ENCODE measurements at places on chromosomes 2 and 18.

DNA sequence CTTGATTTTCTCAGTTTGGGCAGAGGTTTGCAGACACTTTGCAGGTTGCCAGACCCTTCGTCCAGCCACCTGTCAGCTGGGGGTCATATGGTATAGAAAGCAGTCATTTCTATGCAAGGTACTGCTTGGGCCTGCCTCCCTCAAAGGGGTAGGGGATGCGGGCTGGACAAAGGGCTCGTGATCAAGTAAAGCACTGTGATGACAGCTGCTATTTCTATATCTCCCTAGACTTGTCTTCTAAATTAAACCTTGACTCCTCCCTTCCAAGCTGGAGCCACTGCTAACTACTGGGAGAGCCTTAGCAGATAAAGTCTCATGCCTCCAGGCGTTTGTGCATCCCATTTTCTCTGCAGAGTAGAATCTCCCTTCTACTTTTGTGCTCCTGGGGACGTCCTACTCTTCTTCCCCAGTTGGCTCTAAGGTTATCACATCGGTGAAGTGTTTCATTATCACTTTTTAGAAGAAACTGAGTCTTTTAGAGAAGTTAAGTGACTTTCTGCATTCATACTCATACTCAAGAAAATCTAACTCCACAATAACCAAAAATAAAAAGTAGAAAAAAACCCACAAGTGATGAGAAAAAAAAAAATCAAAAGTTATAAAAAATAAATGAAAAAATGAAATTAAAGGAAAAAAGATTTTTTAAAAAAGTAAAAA, 710 bp upstream of the XRCC5 start:
- no peak for DNase-seq

DNA sequence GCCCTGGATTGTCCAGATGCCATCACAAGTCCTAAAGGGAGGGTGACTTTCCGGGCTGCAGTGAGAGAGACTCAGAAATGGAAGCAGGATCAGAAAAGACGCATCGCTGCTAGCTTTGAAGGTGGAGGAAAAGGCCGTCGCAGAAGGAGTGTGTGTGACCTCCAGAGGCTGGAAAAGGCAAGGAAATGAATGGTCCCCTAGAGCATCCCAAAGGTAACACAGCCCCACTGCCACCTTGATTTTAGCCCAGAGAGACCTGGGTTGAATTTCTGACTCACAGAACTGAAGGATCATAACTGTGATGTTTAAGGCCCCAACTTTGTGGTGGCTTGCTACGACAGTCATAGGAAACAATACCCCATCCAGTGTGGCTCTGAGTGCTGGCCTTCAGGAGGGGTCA, 8.6 kb upstream of the NCK2 start:
- DNase-seq, result no peak

GRCh38 chr2:216139884-216140283, 30.7 kb downstream of the XRCC5 start:
- DNase-seq, result no peak

- peak; percentile 34 for DNase-seq
Observed at GRCh38 chr2:233979748-233980147, 62.6 kb downstream of the TRPM8 start.

- DNase-seq, result no peak
Observed at GRCh38 chr2:69545477-69545932, 98.0 kb downstream of the AAK1 start.

DNA sequence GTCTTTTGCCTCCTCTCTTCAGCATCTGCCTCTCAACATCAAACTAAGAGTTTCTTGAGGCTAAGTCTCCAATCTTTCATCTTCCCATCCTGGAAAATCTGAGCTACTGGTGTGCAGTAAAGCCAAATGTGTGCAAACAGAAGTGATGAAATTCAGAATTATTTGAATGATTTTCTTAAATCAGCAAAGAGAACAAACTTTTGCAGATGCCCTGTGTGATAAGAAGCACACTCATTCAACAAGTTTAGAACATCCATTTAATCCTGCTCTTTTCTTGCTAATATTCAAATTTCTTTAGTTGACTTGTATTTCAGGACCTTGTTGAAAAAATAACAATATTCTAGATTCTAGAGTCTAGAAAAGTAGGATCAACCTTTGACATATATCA, 1374.9 kb upstream of the CELF4 start:
- DNase-seq, result no peak

- DNase-seq, result no peak
Observed at GRCh38 chr2:10305254-10305635, 2.5 kb downstream of the HPCAL1 start.

GRCh38 chr2:62181843-62182242, 14.1 kb upstream of the B3GNT2 start:
- DNase-seq, result no peak

DNA sequence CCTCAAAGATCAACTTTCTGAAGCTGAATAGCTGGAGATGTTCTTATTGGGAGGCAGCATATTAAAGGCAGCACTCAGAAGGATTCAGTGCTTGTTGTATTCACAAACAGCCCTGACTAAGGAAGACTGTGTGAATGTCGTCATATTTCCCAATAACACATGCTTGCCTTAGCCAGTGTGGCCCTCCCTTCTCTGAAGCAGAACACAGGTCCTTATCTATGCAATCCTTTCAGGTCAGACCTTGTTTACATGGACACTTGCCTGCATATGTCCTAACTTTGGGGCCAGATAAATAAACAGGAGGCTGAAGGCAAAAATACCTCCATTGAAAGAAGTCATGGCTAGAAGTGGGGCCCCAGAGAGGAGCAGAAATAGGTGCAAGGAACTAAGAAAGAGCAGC, 97.2 kb downstream of the SLC4A3 start:
- no peak for DNase-seq

DNA sequence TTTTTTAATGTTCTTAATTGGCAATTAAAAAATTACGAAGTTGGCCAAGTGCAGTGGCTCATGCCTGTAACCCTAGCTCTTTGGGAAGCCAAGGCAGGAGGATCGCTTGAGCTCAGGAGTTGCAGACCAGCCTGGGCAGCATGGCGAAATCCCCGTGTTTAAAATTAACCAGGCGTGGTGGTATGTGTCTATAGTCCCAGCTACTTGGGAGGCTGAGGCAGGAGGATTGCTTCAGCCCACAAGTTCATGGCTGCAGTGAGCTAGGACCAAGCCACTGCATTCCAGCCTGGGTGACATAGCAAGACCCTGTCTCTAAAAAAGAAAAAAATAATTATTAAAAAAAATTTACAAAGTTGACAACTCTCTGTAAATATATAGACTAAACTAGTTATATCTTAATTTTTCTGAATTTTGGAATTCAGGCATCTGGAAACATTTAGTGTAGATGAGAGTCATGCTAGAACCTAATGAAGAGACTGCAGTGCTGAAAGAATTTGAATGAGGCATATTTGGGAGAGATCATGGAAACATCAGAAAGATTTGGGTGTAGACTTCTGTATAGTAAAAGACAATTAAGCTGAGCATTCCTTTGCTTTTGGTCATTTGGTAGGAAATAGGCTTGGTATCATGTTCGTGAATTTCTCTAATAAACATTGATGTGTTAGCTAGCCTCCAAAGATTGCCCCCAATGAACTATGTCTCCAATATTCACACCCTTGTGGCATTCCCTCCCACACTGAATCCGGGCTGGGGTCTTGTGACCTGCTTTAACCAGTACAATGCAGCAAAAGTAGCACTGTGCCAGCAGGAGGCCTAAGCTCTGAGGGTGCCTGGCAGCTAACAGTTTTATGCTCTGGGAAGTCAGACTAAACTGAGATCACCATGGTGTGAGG, 4.2 kb upstream of the ROCK1 start:
- peak; percentile 93 for DNase-seq

GRCh38 chr2:54962935-54963440, 87.3 kb downstream of the RTN4 start:
- DNase-seq, result no peak

GRCh38 chr18:76602191-76602590, 107.1 kb upstream of the ZNF516 start:
- DNase-seq, result no peak

DNA sequence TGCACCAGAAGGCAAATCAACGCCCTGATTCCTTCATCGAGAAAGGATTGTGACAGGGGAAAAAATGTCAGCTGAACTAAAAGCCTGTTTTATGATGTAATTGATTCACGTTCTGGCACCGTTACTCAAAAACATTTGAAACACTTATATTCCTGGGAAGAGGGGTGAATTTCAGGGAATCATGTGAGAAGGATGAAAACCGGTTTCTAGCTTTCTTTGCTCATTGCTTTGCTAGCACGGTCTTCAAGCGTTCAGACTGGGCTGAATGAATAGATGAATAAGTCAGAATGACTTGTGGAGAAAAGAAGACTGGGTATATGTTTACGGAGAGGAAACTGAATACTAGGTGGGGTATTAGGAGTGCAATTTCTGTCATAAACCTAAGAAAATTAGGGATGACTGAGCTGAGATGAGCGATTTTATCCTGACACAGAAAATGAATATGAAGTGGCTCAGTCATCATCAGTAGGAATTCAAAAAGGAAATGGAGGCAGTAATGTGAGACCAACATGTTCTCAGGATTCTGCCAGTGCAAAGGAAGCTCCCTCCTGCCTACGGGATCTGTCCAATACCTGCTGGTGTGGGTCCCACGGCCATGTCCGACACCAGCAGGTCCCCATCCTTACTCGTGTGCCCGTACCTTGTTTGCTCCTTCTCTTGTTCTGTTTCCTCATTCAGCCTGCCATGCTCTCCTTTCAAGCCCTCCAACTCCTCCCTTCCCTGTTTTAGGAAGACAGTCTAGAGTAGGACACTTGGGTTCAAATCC, 124.7 kb upstream of the ARL5A start:
- DNase-seq, result no peak

- no peak for DNase-seq
Observed at GRCh38 chr2:129165006-129165405, 814.5 kb upstream of the RAB6C start.

DNA sequence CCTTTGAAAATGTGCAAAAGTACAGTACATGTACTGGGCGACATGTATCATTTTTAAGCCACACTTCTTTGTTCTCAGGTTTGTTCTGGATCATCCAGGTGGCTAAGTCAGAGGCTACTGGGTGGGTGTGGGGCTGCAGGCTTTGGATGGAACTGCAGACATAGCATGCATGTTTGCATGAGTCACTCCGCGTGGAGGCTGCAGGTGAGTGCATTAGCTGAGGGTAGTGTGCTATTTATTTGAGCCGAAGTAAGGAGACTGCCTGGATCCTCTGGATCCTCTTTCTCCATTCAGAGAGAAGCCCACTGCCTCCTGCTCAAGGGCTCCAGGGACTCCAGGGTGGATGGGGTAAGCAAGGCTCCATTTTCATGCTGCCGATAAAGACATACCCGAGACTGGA, 9.4 kb upstream of the NEURL3 start:
- no peak for DNase-seq

DNA sequence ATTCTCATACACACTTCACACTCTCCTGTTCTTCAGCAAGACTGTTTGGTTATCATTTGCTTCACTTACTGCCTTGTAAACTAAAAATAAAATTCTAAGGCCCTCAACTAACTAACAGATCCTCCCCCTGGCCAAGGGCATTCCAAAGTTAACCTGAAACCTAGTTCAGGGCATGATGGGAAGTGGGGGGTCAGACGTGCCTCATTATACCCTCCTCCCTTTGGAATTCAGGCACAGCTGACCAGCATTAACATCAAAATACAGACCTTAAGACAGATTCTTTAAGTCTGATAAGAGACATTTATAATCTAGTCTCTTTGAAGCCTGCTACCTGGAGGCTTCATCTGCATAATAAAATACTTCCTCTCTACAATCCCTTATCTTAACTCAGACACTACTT, 221.0 kb downstream of the NOL4 start:
- no peak for DNase-seq

DNA sequence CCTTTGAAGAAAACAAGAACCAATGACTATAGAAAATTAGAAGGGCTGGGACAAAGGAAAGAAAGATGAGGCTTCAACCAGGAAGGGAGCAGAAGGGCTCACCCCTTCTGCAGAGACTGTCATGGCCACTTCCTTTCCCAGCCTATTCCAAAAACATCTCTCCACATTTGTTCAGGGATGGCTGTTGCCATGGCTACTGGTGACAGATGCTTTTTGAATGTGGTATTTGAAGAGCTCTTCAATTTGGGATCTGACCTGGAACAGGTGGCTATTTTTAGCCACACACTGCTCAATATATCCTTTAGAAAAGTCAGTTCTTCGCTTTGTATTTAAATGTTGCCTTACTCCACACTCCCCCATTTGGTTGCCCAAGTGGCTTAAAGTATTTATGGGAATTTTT, 64.1 kb upstream of the LCLAT1 start:
- no peak for DNase-seq

GRCh38 chr2:56191617-56192016, 7.8 kb downstream of the CCDC85A start:
- peak; percentile 51 for DNase-seq

DNA sequence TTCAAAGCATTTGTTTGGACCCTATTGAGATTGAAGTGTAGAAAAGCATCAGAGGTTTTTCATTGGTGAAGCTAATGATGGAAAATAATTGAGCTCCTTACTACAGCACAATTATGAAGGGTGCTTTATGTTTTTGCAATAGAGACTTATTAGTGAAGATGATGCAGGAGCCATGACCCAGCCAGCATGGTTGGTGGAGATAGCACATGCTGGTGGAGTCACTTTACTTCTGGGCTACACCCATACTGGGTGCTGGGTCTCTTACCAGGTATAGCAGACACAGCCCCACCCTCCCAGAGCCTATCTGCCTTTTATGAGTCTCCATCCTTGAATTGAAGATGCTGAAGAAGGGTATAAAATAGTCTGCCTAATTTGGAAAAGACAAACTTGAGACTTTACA, 3.6 kb downstream of the ACP1 start:
- DNase-seq, result no peak

- DNase-seq, result peak; percentile 94
Observed at GRCh38 chr2:196278491-196278911, 107.1 kb upstream of the STK17B start.

DNA sequence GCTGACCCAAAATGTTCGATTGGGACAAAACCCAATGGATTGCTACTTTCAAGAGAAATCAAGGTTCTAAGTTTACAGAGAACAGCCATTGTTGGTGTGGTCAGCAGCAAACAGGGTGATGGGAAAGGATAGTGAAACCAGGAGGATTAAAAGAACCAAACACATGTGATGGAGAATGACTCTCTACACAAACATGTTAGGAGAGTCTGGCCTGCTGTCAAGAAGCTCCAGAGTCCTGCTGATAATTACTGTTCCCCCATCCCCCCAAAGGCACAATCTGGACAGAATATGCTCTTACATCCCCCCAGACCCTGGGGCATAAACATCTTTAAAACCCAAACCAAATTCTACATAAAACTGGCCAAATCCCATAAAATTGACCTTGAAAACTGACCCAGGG, 32.0 kb upstream of the ACYP2 start:
- DNase-seq, result peak; percentile 52
